ENCODE measurements at places on chromosomes 6 and 20.

DNA sequence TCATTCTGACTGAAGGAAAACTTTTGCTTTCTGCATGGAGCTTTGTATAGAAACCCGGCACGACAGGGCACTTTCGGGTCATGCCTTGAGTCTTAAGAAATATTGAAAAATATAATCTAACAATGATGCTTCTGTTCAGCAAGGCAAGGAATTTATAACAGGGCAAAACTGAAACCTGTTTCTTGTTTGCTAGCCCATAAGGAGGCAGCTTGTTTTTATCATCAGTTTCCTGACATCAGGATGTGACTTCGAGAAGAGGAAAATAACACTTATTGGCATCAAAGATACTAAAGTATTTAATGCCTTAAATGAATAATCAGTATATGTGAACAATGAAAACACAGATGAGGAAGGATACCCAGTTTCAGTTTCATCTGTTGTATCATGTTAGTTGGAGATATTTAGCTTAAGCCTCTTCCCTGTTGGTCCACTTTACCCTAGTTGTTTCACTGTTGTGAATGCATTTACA, 146.5 kb downstream of the CDKAL1 start:
- no peak for DNase-seq

GRCh38 chr20:2000285-2000684, 6.4 kb upstream of the PDYN start:
- no peak for DNase-seq

GRCh38 chr6:16090920-16091319, 38.0 kb upstream of the MYLIP start:
- no peak for DNase-seq

- DNase-seq, result no peak
These were observed 20.1 kb upstream of the GCM1 start for GRCh38 chr6:53168516-53169267.

GRCh38 chr6:105382496-105382895, 20.4 kb downstream of the PREP start:
- DNase-seq, result no peak

GRCh38 chr6:80143419-80143937, 37.0 kb downstream of the BCKDHB start:
- DNase-seq, result no peak

GRCh38 chr6:5521322-5521721, 260.0 kb downstream of the FARS2 start:
- DNase-seq, result no peak
